ENCODE measurements at places on chromosomes 3 and 15. TPM values are rescaled to one million over a fixed set of nuclear protein-coding genes. Genes with fewer than 3 reads are reported as not detected.

LRTM1 gene
- not detected for total RNA-seq

ZIC4 gene
- 10.2 TPM for total RNA-seq

ZDHHC3 gene
- 60.3 TPM for total RNA-seq

SLC6A1 gene
- 2.3 TPM for total RNA-seq

IL12A gene
- 1.9 TPM for total RNA-seq

LIPC gene
- not detected for total RNA-seq

- DNase-seq, result no peak
- H3K4me3 ChIP-seq, result no peak overlapping the region
- no peak overlapping the region for H3K27ac ChIP-seq
- no peaks in the 10 kb centered on the region for H3K4me1 ChIP-seq
Observed at GRCh38 chr3:102712896-102713295, 278.1 kb downstream of the ZPLD1 start.

GRCh38 chr3:86282106-86282787 is 708.7 kb downstream of the VGLL3 start:
- DNase-seq, result peak; percentile 89
- no peaks in the 10 kb centered on the region for H3K4me1 ChIP-seq
- no peaks in the 10 kb centered on the region for H3K36me3 ChIP-seq
- no peaks in the 10 kb centered on the region for H3K27me3 ChIP-seq

DNA sequence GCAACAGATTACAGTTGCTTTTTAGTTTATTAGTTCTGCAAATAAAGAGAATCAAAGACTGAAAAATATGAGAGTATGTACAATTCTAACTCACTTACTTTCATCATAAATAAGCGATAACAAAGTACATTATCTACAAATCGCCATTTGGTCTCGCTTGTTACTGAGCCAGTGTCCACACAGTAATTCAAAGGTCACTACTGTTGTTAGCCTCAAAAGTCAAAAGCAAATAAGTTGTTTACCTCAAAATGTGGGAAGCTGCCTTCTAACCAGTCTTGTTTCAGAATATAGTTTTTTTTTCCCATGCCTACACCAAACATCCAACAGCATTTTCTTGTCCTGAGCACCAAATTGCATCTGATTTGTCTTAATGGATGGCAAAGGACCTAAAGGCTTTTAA is 127.4 kb upstream of the FAM3D start:
- no peak overlapping the region for H3K27ac ChIP-seq
- DNase-seq, result no peak
- H3K4me3 ChIP-seq, result no peak overlapping the region
- H3K27me3 ChIP-seq, result no peaks in the 10 kb centered on the region

DNA sequence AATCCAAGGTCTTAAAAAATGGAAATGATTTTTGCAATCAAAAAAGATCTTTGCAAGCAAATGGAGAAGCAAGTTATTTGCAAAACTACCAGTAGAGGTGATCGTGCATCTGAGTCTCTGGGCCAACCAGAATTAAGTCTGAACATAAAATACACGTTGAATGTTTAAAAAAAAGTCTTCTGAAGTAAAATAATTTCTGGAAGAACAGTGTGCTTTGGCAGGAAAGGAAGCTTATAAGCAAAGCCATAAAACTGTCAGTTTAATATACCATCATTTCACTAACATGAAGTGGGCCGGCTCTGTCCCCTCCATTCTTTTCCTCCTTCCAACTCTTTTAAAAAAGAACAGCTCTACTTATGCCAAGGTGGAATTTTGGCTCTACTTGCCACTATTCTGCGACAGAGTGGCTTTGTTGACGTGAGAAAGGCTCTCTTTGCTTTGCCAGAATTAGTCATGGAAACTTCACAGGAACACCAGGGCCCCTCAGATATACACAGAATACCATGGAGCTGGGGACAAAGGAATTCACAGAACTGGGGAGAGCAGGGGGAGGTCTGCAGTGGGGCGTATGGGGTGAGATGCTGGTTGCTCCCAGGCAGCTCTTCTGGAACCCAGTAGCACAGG is 29.8 kb downstream of the FSTL1 start:
- H3K27me3 ChIP-seq, result no peaks in the 10 kb centered on the region
- H3K27ac ChIP-seq, result peak overlapping the region; percentile 98
- peak overlapping the region; percentile 5 for H3K4me3 ChIP-seq
- DNase-seq, result no peak
- H3K4me1 ChIP-seq, result peaks cover 97% of the 10 kb centered on the region

GRCh38 chr3:158508481-158508880 is 62.5 kb upstream of the MLF1 start:
- DNase-seq, result no peak
- H3K27ac ChIP-seq, result no peak overlapping the region
- no peaks in the 10 kb centered on the region for H3K4me1 ChIP-seq
- no peaks in the 10 kb centered on the region for H3K27me3 ChIP-seq

- no peaks in the 10 kb centered on the region for H3K27me3 ChIP-seq
- no peak overlapping the region for H3K4me3 ChIP-seq
- peaks cover 26% of the 10 kb centered on the region for H3K36me3 ChIP-seq
- DNase-seq, result no peak
- no peak overlapping the region for H3K27ac ChIP-seq
- H3K4me1 ChIP-seq, result peaks cover 12% of the 10 kb centered on the region
Observed at GRCh38 chr3:11362600-11362999, 90.4 kb downstream of the ATG7 start.

DNA sequence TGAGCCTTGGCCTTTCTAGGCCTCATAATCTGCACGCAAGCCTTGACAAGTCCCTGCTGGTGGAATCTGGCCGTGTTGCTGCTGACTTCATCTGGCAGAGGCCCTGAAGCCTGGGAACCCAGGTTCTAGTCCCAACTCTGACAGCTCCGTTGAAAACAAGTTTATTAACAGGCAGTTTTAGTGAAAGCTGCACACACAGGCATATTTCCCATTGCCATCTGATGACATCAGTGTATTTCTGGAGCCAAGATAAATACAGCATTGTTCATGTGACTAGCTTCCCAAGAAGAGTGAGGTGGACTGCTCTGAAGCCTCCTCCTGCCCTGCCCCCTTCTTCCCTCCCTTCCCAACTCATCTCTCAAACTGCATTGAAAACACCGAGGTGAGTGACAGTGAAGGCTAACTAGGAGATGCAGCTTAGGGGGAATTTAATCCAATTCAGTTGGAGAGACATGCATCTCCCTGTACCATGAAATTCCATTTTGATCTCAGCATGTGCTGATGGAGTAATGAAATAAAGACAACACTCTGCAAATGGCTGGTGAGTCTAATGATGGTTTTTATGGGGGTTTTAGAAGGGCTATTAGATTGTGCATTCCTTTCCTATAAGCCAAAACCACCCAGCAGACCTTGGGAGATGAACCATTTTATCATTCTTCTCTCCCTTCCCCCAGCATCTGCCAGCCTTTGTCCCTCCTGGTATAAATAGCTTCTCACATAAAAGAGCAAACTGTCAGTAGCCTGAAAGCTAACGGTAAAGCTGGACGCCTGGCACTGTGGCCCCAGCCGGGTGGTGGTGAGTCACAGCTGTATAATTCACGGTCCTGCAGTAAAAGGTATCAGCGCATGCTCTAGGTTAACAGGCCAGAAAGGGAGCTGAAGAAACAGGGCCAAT is 38.0 kb downstream of the PRICKLE2 start:
- H3K4me3 ChIP-seq, result peak overlapping the region; percentile 34
- peak overlapping the region; percentile 96 for H3K27ac ChIP-seq
- peaks cover 84% of the 10 kb centered on the region for H3K4me1 ChIP-seq
- no peak for DNase-seq

DNA sequence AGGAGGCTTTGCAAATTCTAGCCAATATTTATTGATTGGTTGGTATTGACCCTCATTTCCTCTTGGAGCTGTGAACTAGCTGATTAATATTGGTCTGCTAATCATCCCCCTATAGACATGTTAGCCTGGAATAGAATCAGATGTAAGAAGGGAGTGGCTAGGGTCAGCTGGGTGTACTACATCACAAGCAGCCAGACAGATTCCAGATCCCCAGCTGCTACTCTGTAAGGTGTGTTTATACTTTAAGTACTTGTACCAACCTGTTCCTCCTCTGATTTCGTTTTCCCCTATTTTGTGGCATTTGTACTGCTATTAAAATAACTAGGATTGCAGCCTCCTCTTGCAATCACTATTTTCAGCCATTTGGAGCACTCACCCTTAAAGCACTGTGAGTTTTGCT is 49.9 kb downstream of the PARP15 start:
- H3K4me3 ChIP-seq, result no peak overlapping the region
- no peak for DNase-seq
- H3K36me3 ChIP-seq, result no peaks in the 10 kb centered on the region
- peaks cover 53% of the 10 kb centered on the region for H3K27me3 ChIP-seq
- H3K4me1 ChIP-seq, result no peaks in the 10 kb centered on the region

GRCh38 chr15:60525341-60526039 is 46.5 kb upstream of the ICE2 start:
- H3K4me1 ChIP-seq, result peaks cover 20% of the 10 kb centered on the region
- no peaks in the 10 kb centered on the region for H3K27me3 ChIP-seq
- DNase-seq, result no peak
- no peak overlapping the region for H3K27ac ChIP-seq
- H3K36me3 ChIP-seq, result peaks cover 1% of the 10 kb centered on the region

DNA sequence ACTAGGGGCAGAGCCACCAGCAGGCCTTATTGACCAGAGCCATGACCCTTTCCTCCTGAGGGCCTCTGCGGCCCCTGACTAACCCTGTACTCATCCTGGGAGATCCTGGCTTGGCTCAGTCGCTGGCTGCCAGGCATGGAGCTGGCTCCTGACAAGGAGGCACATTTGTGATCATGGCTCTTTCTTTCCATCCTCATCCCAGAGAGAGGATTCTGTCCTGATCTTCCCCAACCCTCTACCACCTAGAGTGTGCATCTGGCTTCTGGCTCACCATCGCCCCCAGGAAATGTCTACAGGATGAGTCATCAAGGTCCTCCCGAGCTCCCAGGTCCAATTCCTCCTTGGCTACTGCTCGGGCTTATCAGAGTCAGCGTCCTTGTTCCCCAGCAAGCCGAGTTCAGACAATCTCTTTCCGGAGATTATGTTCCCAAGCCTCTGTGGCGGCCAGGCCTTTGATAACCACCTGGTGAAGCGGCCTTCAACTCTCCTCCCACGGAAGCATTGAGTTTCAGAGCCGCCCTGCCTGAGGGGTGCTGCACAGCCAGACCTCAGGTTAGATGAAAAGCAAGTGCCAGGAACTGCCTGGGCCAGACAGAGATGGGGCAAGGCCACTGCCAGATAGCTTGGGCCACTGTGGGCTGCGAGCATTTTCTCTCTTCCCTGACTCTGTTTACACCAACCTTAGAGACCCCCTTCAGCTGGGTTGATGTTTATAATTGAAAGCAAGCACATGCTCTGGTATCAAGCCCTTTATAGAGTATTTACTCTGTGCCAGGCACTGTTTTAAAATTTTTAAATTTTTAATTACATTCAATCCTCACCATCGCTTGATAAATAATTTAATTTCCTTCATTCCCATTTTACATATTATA is 44.3 kb upstream of the MRPS22 start:
- peak overlapping the region; percentile 45 for H3K27ac ChIP-seq
- no peaks in the 10 kb centered on the region for H3K27me3 ChIP-seq
- H3K4me1 ChIP-seq, result peaks cover 39% of the 10 kb centered on the region
- H3K4me3 ChIP-seq, result no peak overlapping the region

DNA sequence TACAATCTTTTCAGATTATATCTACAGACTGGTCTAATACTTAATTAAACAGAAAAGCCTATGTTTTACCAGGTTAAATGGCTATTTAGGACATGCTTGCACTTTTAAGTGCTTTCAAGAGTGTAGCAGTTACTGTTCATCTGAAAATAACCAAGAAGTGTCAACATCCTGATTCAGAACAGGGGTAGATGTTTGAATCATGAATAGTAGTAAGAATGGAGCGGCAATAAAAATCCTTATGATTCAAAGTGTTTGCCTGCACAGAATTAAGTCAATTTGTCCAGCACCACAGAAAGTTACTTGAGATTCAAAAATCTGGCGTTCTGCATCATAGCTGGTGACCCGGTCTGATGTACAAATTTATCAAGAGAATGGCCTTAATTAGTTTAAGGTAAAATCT is 48.3 kb downstream of the GREM1 start:
- no peak for DNase-seq
- H3K4me1 ChIP-seq, result peaks cover 20% of the 10 kb centered on the region
- H3K4me3 ChIP-seq, result no peak overlapping the region
- H3K27ac ChIP-seq, result no peak overlapping the region

- H3K27ac ChIP-seq, result peak overlapping the region; percentile 83
- H3K27me3 ChIP-seq, result no peaks in the 10 kb centered on the region
- DNase-seq, result no peak
Observed at GRCh38 chr3:153130312-153130977, 31.6 kb upstream of the RAP2B start.

DNA sequence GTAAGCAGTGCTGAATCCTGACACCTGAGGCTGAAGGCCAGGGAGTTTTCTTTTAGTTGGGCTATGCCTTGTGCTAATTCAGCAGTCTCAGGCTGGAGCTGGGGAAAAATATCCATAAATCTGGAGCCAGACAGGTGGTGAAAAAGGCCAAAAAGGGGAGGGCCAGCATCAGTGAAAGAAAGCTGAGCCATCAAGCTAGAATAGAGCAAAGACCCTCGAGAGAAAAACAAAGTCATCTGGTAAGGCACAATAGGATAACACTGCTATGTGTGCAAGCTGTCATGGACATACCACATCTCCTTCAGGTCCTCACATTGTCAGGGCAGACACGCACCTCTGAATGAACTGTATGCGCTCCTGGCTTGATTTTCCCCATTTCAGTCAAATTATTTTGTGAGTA is 687.9 kb downstream of the SQOR start:
- H3K27me3 ChIP-seq, result peaks cover 4% of the 10 kb centered on the region
- no peaks in the 10 kb centered on the region for H3K36me3 ChIP-seq
- no peak for DNase-seq
- H3K4me3 ChIP-seq, result no peak overlapping the region
- no peak overlapping the region for H3K27ac ChIP-seq
- H3K4me1 ChIP-seq, result no peaks in the 10 kb centered on the region

- H3K4me3 ChIP-seq, result no peak overlapping the region
- H3K27ac ChIP-seq, result no peak overlapping the region
- H3K36me3 ChIP-seq, result no peaks in the 10 kb centered on the region
- H3K27me3 ChIP-seq, result no peaks in the 10 kb centered on the region
- no peak for DNase-seq
Observed at GRCh38 chr15:90345857-90346256, 6.2 kb upstream of the ZNF774 start.

GRCh38 chr3:148042663-148043445 is 633.7 kb downstream of the ZIC1 start:
- no peak overlapping the region for H3K27ac ChIP-seq
- H3K36me3 ChIP-seq, result no peaks in the 10 kb centered on the region
- H3K4me3 ChIP-seq, result no peak overlapping the region
- H3K27me3 ChIP-seq, result no peaks in the 10 kb centered on the region
- no peak for DNase-seq
- no peaks in the 10 kb centered on the region for H3K4me1 ChIP-seq

DNA sequence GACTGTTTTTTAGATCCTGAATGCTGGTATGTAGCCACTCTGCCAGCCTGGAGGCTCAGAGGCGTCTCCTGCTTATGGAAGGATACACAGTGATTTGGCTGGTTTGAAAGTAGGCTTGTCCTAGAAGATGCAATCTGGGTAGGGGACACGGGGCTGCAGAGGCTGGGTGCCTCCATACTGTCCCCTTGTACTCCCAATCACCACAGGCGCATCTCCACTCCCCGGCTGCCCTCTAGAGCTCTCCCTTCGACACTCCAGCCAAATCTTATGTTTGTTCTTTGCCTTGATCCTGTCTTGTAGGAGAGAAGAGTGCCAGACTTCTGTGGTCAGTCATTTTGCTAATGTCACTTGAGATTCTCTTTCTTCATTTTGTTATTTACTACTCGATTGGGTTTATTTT is 168.8 kb upstream of the THRB start:
- no peak overlapping the region for H3K4me3 ChIP-seq
- no peaks in the 10 kb centered on the region for H3K27me3 ChIP-seq
- no peaks in the 10 kb centered on the region for H3K36me3 ChIP-seq
- DNase-seq, result no peak
- no peak overlapping the region for H3K27ac ChIP-seq

GRCh38 chr3:72533591-72534473 is 314.4 kb downstream of the SHQ1 start:
- DNase-seq, result no peak
- peaks cover 11% of the 10 kb centered on the region for H3K4me1 ChIP-seq
- peaks cover 8% of the 10 kb centered on the region for H3K27me3 ChIP-seq
- H3K27ac ChIP-seq, result no peak overlapping the region
- peaks cover 2% of the 10 kb centered on the region for H3K36me3 ChIP-seq
